OCI-M1 (cell line): ENCODE measurements at places on chromosomes 5 and 9.

- DNase-seq, result no peak
Measured at GRCh38 chr9:87567001-87567400, 69.3 kb downstream of the DAPK1 start.

DNA sequence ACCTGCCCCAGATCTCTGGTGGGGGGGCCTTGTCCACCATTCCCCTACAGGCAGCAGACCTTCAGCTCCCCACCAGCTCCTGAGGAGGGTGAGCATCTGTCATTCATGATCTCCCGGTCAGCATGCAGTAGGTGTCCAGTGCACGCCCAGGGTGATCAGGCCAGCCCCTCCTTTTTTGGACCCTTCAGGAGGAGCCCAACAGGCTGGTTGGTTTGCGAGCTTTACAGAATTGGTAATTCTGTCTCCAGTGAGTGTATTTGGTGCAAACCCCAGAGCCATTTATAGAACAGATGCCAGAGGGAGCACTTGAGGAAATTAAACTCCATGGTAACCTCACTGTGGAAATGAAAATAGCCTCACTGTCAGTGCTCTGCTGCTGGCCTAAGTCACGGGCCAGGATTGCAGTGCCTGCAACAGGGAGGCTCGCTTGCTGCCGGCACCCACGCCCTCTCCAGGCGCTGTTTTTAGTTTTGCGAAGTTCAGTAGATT lies 23.4 kb downstream of the WNK2 start:
- DNase-seq, result no peak

- no peak for DNase-seq
Measured at GRCh38 chr9:78552802-78553201, 255.9 kb downstream of the PSAT1 start.

DNA sequence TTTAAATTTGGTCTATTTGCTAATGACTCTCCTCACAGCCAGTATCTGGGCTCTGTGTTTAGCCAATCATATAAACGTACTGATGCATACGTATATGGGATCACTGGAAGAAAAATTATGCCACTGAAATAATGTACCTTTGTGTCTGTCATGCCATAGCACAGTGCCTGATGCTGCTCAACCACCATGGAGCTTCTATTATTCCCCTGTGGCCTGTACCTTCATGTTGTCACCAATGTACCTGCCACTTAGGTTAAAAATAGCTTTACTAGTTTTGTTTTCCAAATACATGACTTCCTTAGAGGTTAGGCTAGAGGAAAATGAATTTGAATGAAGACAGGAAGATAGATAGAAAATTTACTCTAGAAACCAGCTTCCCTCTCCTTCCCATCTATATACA lies 34.6 kb downstream of the HACD4 start:
- no peak for DNase-seq

- DNase-seq, result no peak
Measured at GRCh38 chr5:126315341-126315740, 107.9 kb upstream of the GRAMD2B start.

GRCh38 chr9:114092336-114092735 lies 6.8 kb downstream of the KIF12 start:
- no peak for DNase-seq
